ENCODE measurements at places on chromosomes 7 and 10. TPM values are rescaled to one million over a fixed set of nuclear protein-coding genes. Genes with fewer than 3 reads are reported as not detected.

DNA sequence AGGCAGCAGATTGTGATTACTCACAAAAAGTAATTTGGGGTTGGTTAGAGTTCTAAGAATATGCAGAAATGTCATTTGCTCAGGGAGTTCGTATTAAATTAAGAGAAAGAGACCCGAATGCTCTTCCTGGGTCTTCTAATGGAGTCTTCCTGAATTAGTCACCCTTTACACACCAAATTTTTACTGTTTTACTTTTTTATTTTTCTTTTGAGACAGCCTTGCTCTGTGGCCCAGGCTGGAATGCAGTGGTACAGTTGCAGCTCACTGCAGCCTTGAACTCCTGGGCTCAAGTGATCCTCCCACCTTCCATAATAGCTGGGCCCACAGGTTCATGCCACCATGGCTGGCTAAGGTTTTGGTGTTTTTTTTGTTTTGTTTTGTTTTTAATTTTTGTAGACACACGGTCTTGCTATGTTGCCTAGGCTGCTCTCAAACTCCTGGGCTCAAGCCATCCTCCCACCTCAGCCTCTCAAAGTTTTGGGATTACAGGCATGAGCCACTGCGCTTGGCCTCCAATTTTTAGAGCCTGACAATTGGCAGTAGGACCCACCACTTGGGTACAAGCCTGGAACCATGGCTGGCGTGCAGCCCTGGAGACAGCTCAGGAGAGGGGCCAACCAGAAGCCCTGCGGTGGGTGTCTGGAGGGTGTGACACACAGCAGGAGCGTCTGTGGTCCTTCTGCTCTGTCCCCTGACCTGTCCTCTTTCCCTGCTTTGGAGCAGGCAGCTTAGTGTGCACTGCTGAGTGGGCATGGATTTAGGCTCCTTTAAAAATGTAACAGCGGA lies 16.4 kb upstream of the BHLHA15 start:
- no peak for DNase-seq

TYW1B gene
- 4.6 TPM for total RNA-seq

DNA sequence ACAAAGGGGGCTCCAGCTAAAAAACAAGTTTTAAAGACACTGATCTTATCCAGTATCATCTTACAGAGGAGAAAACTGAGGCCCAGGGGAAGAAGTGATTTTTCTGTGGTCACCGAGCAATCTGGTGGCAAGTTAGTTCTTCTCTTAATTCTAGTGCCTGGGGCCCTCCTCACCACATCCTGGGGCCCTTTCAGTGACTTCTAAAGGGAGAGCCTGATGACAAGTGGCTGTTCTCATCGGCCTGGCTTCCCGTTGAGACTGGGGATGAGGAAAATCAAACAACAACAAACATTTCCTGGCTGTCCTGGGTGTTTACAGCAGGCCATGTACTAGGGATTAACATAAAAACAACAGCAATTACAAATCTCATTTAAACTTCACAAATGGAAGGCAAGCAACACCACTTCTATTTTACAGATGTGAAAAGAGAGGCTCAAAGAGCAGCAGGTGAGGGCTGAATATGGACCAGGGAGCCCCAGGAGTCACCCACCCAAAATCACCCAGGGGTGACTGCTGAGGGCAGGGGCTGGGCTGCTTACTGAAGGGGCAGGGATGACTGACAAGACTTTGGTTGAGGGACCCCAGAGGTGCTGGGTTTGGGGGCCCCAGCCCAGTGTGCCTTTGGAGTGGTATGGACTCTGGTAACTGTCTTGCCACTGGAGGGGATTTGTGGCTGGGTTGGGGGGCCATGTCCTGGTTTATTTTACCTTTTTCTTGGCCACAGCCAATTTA lies 24.7 kb upstream of the MTPAP start:
- DNase-seq = no peak

GRCh38 chr7:117134889-117135552 lies 181.7 kb downstream of the ST7 start:
- DNase-seq = no peak

PRR15 gene
- total RNA-seq = not detected

DNA sequence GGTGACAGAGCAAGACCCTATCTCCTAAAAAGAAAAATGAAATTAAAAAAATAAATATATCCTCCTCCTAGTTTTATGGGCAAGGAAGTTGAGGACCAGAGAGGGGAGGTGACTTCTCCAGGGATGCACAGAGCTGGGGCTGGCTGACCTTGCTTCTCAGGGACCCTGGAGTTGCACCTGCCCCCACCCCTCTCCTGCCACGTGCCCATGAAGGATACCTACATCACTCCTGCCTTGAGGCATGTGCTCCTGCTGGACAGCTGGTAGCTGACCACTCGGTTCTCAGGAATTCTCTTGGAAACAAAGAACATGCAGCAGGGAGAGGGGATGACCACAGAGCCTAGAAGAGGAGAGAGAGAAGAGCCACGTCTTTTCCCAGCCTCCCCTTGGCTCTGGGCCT lies 522 bp downstream of the CCL24 start:
- no peak for DNase-seq

DNA sequence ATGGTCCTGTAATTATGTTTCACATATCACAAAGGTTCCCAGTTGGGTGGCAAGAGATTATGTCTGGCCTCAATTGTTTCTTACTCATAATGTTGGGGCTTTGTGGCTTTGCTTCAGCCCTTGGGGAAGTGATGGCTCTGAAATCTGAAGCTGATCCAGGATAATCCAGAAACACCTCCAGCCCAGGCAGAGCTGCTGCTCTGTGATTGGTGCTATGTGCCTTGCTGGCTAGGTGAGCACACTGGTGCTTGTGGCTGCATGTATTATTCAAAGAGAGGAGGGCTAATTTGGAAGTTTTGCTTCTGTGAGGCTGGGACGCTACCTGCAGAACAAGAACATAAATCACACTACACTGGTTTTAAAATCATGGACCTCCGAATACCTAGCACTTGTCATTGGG lies 346.6 kb upstream of the MGMT start:
- DNase-seq = no peak

DNA sequence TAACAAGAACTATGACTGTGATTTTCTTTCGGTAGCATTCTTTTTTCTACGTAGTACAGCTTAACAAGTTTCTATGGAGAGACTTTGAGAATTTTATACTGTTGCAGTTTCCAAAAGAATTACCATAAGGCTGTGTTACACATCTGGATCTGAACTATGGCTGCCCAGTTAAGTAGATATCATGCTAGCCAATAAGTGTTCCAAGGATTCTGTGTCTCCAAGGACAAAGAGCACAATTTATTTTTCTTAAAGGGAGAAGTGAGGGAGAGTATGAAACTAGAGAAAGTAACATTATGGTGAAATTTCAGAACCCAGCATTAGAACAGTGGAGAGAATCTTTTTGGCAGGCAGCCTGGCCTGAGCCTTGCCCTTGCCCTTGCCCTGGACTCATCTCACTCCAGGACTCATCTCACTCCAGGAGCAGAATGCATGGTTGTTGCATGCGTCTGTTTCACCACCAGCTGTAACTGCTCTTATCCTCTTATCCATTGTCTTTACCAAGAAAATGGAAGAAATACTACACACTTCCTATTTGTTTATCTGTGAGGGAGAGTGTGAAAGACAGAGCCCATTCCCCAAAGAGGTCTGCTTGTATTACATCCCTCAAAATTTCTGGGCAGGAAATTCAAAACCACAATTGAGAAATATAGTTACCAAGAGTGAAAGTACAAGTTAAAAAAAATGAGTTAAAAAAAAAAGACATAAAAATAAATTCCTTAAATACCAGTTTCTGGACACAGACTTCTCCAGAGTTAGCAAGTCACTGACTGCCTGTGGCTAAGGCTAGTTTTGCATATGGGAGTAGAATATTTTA lies 1067.5 kb downstream of the NRG3 start:
- DNase-seq = no peak

Data from SJSA1 (cell line).